Activated CD4-positive, CD25-positive, alpha-beta regulatory T cell treated with anti-CD3 and anti-CD28 coated beads, Interleukin-2, amount 50 U/mL, for 16 hours (primary cell): ENCODE measurements at places on chromosomes 16 and 17.

DNA sequence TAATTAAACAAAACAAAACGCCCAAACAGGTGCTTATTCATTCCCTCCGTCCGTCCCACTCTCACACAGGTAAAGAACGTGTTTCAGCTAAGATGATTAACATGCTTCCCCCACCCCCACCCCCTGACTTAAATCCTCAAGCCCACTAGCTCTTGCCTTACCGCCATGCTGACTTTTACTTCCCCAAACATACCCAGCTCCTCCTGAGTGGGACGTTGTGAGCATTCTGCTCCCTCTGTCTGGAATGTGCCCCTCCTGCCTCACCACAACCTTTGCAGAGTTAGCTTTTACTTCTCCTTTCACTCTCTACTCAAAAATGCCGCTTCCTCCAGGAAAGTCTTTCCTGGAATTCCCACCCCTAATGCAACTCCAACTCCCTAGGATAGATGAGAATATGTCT lies 774.0 kb upstream of the RBFOX1 start:
- DNase-seq = no peak

DNA sequence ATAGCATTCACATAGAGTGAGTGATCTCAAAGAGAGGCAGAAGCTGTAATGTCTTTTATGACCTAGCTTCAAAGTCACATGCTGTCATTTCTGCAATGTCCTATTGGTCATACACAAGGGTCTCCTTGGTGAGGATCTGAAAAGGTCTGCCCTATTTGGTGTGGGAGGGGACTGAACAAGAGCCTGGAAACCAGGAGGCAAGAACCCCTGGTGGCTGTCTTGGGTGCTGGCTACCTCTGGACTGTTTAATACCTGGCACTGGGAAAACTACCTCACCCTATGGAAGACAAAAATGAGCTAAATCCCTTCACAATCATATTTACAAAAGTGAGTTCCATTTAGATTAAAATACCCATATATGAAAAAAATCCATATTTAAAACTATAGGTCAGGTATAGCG lies 9.0 kb downstream of the KCTD13 start:
- DNase-seq = no peak

DNA sequence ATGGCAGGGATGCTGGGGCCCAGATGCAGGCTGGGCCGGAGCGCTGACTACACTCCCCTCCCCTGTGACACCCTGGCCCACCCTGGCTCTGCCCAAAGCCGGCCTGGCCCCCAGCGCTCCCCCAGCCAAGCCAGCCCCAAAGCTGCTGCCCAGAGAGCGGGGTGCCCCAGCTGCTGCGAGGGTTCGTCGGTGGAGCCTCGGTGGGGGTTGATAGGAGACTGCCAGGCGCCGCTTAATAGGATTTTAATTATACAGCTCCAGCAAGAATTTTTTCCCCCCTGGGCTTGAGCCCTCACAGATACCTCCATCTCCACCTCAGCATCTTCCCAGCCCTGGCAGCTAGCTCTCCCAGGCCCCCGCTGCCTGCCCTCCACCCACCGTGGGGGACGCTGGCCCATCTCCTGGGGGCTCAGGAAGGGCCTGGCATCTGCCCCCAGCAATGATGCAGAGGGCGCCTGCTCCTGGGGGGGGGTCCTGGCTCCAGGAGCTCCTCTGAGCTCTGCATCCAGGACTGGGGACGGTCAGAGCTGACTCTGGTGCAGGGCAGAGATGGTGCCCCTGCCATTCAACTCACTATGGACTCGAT lies 36.8 kb upstream of the DLX4 start:
- DNase-seq = no peak

GRCh38 chr16:54362591-54363206 lies 76.1 kb upstream of the IRX3 start:
- no peak for DNase-seq

DNA sequence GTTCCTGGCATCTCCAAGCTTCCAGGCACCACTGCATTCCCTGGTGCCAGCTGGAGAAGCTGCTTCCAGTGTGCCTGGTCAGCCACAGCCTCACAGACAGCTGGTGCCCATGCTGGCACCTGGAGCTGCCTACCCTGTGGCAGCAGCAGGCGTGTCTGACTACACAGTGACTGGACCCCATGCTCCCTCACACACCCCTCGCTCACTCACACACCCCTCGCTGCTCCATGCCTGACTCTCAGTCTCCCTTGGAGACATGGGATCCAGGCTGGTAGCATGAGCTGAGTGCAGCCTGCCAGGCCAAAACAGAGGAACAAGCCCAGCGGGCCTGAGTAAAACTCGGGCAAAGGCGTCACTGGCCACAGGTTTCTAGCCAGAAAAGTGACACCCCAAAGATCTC lies 59.1 kb upstream of the SMIM36 start:
- DNase-seq = no peak

GRCh38 chr17:77996256-77996655 lies 37.8 kb downstream of the TNRC6C start:
- no peak for DNase-seq

DNA sequence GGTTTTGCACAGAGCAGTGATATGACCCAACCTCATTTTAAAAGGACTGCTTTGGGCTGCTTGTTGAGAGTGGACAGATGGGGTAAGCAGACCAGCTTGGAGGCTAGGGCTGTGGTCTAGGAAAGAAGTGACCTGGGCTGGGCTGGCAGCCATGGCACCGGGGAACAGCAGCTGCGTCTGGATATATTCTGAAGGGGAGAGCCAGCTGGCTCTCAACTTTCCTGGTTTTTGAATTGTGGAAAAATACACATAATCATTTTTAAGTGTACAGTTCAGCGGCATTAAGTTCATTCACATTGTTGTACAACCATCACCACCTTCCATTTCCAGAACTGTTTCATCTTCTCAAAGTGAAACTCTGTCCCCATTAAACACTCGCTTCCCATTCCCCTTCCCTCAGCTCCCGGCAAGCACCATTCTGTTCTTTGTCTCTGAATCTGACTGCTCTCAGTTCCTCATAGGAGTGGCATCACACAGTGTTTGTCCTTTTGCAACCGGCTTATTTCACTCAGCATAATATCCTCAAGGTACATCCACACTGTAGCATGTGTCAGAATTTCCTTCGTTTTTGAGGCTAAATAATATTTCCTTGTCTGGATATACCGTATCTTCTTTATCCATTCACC lies 113.2 kb downstream of the SPECC1 start:
- no peak for DNase-seq

DNA sequence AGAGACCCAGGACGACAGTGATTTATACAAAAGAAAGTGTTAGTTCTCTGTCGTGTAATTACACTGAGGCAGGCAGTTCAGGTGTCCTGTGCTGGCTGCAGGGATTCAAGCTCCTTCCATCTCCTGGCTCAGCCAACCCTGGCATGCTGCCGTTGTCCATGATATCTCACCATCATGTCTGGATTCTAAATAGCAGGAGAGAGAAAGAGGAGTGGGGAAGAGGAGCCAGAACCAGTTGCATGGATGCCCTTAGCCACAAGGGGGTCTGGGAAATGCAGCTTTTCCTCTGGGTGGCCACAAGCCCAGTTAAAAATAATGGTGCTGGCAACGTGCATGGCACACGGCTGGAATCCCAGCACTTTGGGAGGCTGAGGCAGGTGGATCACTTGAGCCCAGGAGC lies 9.7 kb downstream of the C16orf54 start:
- no peak for DNase-seq
